ENCODE measurements at places on chromosomes 16 and 17.

DNA sequence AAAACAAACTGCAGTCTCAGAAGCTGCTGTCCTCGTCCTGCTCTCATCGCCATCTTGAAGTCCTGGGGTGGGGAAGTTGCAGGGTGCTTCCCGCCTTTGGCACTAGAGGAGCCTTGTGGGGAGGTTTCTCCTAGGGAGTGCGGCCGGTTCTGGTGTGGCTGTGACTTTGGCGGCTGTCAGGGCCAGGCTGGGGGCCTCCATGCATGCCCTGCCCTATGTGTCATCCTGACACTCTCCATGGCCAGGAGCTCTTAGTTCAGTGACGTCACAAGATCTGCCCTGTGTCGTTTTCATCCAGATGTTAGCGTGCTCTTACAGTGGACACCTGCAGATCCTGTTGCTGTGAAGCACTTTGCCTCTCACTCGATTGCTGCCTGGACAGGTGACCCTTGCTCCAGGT is 49.6 kb downstream of the PLD6 start:
- no peak for DNase-seq

DNA sequence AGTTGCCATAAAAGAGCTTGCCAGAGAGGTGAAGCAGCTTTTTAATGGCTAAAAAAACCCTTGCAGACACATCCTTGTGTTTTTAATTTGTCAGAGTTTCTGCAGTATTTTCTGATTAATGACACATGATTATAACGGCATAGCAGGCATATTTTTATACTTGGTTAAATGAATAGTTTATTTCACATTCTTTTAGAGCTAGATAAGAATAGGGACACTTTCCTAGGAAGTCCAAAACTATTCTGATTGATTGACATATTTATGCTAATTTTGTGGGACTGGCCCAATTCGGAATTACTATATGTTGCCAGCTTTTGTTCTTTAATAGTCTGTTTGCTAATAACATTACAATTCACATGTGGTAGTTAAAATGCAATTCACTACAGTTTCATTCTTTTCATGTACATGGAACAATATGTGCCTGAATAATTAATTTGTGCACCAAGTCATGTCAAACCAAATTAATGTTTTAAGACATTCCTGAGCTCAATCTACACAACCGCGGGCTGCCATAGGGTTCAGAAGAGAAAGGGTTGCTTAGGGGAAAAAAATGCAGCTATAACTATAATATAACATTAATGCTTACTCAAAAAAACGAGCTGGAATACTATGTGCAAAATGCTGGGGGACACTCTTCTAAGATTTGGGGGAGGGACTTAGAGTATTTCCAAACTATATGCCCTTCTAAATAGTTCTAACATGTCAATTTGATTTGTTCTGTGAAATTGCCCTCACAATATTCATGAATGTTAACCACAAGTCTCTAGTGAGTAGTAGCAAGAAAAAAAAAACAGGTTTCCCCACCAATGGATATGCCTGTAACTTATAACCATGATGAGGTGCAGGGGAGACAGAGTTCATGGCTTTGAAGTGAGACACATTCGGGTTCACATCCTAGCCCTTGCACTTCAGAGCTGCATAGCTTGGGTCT is 305.4 kb downstream of the CEP112 start:
- no peak for DNase-seq

DNA sequence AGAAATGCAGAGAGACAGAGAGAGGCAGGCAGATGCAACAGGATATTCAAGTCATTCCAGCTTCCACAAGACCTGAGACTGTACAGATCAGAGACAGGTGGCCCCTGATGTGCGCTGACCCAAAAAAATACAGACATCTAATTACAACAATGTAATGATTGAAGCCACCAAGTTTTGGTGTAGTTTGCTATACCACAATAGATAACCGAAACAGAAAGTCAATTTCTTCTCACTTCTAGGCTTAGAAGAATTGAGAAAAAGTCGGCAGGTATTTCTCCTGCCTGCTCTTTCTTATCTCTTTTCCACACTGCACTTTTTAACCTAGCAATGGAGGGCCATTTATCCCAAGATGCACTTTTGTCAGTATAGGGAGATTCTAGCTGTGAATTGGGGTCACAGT is 949.2 kb downstream of the CDH11 start:
- no peak for DNase-seq

DNA sequence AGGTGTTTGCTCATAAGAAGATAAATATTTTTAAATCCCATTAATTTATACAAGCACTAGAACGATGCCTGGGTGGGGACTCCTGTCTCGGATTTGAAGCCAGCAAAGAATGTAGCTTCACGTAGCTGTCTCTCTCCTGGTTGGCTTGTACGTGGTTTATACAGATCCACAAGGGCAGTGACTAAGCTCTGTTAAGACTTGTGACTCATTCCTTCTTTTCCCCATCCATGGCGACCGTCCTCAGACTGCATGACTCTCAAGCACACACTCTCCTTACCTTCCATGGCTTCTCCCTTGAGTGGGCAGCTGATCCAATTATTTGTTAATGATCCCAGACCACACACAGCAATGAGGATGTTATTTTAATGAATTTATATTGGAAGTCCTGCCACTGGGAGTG is 679.7 kb upstream of the SOX9 start:
- DNase-seq = no peak

GRCh38 chr17:73586275-73586832 is 57.9 kb downstream of the SDK2 start:
- no peak for DNase-seq

DNA sequence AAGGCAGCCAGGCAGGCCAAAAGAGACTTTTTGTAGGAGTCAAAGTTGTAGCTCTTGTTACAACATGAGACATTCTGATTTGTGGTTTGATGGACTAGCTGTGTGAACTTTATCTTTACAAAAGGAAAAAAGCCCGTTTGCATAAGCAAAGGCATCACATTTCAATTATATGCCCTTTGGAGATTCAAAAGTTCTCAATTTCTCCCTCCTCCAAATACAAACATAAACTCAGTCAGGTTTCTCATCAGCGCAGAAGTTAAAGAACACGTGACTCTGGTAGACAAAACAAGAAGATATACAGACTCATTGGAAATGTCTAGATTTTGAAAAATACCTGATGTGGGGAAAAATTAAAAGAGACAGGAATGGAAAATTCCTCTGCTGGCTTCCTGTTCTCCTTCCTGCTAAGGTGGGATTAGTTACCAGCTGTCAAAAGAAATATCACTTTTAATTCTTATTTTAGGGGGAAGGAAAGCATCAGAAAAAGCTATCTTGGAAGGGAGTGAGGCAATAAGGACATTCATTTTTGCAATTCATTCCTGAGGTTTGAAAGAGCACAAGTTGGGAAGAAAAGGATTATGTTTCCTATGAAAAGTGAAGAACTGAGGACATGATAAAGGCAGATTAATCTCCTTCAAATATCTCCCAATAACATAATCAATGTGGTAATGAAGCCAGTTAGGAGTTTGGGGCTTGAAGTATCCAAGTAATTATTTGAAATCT is 4.6 kb upstream of the KCNJ16 start:
- DNase-seq = no peak

GRCh38 chr16:81473558-81473957 is 28.9 kb downstream of the CMIP start:
- DNase-seq = no peak

DNA sequence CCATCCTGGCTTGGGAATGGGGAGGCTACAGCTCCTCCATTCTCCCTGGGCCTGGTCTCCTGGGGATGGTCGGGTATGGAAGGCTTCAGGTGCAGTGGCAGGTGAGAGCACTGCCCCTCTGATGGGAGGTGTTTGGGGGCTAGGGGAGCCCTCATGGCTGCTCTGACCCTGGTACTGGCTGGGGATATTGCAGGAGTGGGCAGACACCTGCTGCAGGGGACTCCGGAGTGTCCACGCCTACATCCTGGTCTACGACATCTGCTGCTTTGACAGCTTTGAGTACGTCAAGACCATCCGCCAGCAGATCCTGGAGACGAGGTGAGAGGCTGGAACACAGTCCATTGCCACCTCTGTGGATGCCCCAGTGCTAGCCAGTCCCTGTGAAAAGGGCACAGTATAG is 8.8 kb downstream of the RASL10B start:
- no peak for DNase-seq

DNA sequence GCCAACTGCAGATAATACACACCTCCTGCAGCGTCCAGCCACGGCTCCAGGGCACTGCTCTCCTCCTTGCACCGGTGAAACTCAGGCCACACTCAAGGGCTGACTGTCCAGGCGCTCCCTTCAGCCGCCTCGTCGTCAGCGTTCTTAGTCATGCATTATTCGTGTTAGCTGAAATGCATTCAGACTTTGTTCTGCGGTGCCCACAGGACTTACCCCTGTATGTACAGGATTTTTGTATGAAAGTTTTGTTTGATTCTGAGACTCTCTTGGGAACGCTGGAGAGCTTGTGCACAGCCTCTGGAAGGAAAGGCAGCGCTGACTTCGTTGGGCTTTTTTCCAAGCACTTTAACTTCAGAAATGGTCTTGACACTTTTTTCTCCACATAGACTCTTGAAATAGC is 22.1 kb downstream of the CIBAR2 start:
- DNase-seq = no peak

Data from NCI-H1436 (cell line).